Colonic mucosa (tissue), 4 donors: ENCODE measurements at places on chromosomes 2 and 18. TPM values are rescaled to one million over a fixed set of nuclear protein-coding genes. Genes with fewer than 3 reads are reported as not detected.
A peak's percentile ranks its signal among the peaks of the same experiment; 100 is the strongest.

Gene WNT6
- total RNA-seq: 0.37 TPM

- no peak for DNase-seq
- H3K4me3 ChIP-seq: no peak overlapping the region
- no peak overlapping the region for H3K27ac ChIP-seq
- no peaks in the 10 kb centered on the region for H3K27me3 ChIP-seq
Measured at GRCh38 chr2:144128130-144128746, 391.7 kb downstream of the ZEB2 start.

GRCh38 chr2:26193578-26194231 lies 20.8 kb downstream of the GAREM2 start:
- no peak overlapping the region for H3K27ac ChIP-seq
- H3K36me3 ChIP-seq: peaks cover 24% of the 10 kb centered on the region
- no peaks in the 10 kb centered on the region for H3K4me1 ChIP-seq
- DNase-seq: no peak
- H3K27me3 ChIP-seq: no peaks in the 10 kb centered on the region

Gene SATB2
- total RNA-seq: 178 TPM

- H3K27ac ChIP-seq: no peak overlapping the region
- no peaks in the 10 kb centered on the region for H3K4me1 ChIP-seq
- H3K4me3 ChIP-seq: no peak overlapping the region
- DNase-seq: no peak
Measured at GRCh38 chr2:217158928-217159327, 299.1 kb upstream of the TNP1 start.

- no peak overlapping the region for H3K4me3 ChIP-seq
- H3K27me3 ChIP-seq: no peaks in the 10 kb centered on the region
- no peaks in the 10 kb centered on the region for H3K36me3 ChIP-seq
- no peak overlapping the region for H3K27ac ChIP-seq
- DNase-seq: no peak
Measured at GRCh38 chr2:226233388-226233787, 566.2 kb downstream of the IRS1 start.

- no peak overlapping the region for H3K4me3 ChIP-seq
- H3K36me3 ChIP-seq: no peaks in the 10 kb centered on the region
- H3K4me1 ChIP-seq: no peaks in the 10 kb centered on the region
- no peaks in the 10 kb centered on the region for H3K27me3 ChIP-seq
- DNase-seq: no peak
Measured at GRCh38 chr2:219350215-219350614, 17.7 kb upstream of the RESP18 start.

Gene SDC1
- 156 TPM for total RNA-seq

Gene IMPACT
- 19.8 TPM for total RNA-seq

- no peak overlapping the region for H3K27ac ChIP-seq
- H3K27me3 ChIP-seq: no peaks in the 10 kb centered on the region
- H3K4me3 ChIP-seq: no peak overlapping the region
- H3K36me3 ChIP-seq: no peaks in the 10 kb centered on the region
- DNase-seq: no peak
Measured at GRCh38 chr2:41241325-41242000, 789.6 kb upstream of the SLC8A1 start.

Gene ACOXL
- total RNA-seq: 0.82 TPM

DNA sequence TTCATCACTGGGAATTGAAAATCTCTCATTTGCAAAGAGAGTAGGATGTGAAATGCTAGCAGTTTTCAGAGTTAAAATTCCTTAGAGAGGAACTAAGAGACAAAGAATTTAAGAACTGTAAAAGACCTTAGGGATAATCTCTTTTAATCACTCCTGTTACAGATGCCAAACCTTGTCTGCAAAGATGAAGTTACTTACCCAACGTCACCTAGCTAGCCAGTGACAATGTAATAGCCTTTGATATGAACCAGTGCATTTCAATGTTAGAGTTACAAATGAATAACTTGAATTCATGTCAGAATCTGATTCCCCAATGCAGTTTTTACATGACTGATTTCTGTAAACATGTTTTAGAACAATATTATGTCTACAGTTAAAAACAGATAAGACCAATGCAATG lies 190.1 kb downstream of the LRP1B start:
- DNase-seq: no peak
- H3K27me3 ChIP-seq: no peaks in the 10 kb centered on the region
- no peaks in the 10 kb centered on the region for H3K36me3 ChIP-seq

- no peak for DNase-seq
- H3K4me1 ChIP-seq: no peaks in the 10 kb centered on the region
- H3K36me3 ChIP-seq: no peaks in the 10 kb centered on the region
Measured at GRCh38 chr18:74831571-74832250, 234.0 kb downstream of the ZNF407 start.

DNA sequence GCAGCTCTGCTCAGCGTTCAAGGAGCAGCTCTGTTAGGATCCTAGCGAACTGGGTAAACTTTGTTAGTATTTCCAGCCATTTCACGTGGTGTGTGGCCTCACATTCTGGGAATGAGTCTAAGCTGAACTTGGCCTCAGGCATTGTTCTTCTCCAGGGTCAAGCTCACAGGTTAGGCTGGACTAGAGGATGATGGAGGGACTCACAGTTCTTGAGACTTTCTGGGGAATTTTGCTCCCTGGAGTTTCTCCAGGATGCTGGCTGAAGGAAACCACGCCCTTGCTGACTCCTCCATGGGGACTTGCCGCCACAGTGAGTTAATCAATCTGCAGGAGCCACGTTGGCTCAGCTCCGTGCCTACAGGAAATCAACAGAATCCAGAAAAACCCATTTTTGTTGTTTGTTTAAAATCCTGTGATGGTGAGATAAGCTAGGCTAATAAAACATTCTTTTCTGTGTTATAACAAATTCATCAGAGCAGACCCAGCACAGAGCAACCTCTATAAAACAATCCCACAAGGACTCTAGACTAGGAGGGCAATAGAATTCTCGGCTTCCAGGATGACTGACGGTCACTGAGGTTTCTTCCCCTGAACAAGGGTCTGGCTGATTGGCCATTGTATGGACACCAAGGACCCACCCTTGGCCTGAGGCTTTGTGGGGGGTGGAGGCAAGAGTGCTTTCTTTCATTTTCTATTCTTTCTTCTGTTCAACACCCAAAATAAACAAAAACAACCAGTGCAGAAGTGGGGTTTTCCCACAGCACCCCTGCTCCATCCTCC lies 12.6 kb downstream of the CNDP1 start:
- H3K27ac ChIP-seq: no peak overlapping the region
- peak; percentile 59 for DNase-seq
- no peaks in the 10 kb centered on the region for H3K27me3 ChIP-seq
- H3K4me1 ChIP-seq: no peaks in the 10 kb centered on the region
- no peaks in the 10 kb centered on the region for H3K36me3 ChIP-seq

- no peaks in the 10 kb centered on the region for H3K36me3 ChIP-seq
- no peaks in the 10 kb centered on the region for H3K4me1 ChIP-seq
- DNase-seq: no peak
- no peak overlapping the region for H3K4me3 ChIP-seq
- H3K27me3 ChIP-seq: no peaks in the 10 kb centered on the region
- H3K27ac ChIP-seq: no peak overlapping the region
Measured at GRCh38 chr2:224749136-224749535, 33.0 kb upstream of the CCDC195 start.

Gene RAX
- total RNA-seq: not detected

DNA sequence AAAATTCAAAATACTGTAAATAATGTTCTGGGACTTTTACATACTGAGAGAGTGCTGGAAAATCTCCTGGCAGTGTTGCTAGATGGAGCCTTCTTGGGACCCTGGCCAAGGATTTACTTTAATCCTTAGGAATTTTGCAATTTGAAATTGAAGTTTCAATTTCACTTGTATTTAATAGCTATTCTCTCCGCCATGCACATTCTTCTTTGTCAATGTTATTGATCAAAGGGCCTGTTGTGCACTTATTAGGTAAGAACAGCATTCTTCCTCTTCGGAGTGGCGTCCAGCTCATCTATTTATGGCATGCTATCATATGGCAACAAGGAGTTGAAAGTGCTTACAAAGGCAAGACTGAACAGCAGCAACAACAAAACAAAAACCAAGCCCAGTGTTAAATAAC lies 40.1 kb upstream of the SOS1 start:
- no peaks in the 10 kb centered on the region for H3K27me3 ChIP-seq
- DNase-seq: no peak
- no peak overlapping the region for H3K4me3 ChIP-seq

GRCh38 chr2:47984041-47984440 lies 77.7 kb upstream of the FBXO11 start:
- no peaks in the 10 kb centered on the region for H3K36me3 ChIP-seq
- H3K4me1 ChIP-seq: no peaks in the 10 kb centered on the region
- DNase-seq: no peak
- no peak overlapping the region for H3K4me3 ChIP-seq
- H3K27me3 ChIP-seq: no peaks in the 10 kb centered on the region

- H3K27me3 ChIP-seq: no peaks in the 10 kb centered on the region
- H3K27ac ChIP-seq: no peak overlapping the region
- no peak overlapping the region for H3K4me3 ChIP-seq
Measured at GRCh38 chr2:179612591-179613298, 248.7 kb downstream of the ZNF385B start.

GRCh38 chr2:8525582-8526402 lies 156.1 kb upstream of the ID2 start:
- no peaks in the 10 kb centered on the region for H3K36me3 ChIP-seq
- H3K4me1 ChIP-seq: peaks cover 15% of the 10 kb centered on the region
- no peak overlapping the region for H3K4me3 ChIP-seq
